Lung (tissue), 17 donors: ENCODE measurements at places on chromosomes 11 and 22. TPM values are rescaled to one million over a fixed set of nuclear protein-coding genes. Genes with fewer than 3 reads are reported as not detected.

ZNF70 gene
- total RNA-seq = 6.9 TPM

OR4D5 gene
- not detected for total RNA-seq

KRTAP5-1 gene
- not detected for total RNA-seq

OR8G5 gene
- 0.34 TPM for total RNA-seq

DRICH1 gene
- 0.82 TPM for total RNA-seq

OR4A16 gene
- total RNA-seq = not detected

SCGB1D2 gene
- not detected for total RNA-seq

OR5AN1 gene
- total RNA-seq = 0.03 TPM

DNA sequence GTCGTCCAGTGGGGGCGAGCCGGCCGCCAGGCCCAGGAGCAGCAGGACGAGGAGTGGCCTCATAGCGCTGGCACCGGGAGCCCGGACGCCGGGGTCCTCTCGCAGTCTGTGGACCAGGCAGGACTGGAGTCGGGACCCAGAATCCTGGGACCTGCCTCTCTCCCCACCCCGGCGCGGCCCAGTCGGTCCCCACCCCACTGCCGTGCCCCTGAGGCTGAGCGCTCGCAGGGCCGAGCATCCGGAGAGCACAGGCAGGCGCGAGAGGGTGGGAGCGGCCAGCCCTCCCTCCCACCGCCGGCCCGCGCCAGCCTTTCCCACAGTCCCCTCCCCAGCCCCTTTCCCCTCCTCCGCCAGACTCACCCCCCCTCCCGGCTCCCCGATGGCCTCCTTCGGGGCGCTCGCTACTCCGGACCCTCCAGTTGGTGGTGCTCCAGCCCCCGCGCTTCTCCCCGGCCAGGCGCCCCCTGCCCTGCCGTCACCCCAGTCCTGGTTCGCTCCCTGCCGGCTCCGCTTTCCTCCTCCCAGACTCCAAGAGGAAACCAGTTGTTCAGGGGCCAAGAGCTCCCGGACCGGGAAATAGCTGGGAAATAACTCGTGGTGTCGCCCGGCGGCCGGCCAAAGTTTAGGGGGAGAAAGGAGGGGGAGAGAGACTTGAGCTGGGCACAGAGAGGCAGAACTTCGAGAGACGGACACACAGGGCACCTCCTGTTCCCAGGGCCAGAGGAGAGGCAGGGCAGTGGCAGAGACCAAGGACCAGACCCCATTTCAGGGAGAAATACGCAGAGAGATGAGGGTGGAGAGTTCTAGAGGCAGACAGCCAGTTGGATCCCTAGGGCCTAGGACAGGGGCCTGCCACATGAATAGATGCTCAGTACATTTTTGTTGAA lies at the start of gene C1QTNF5:
Gene C1QTNF5, minus strand, starts transcription at position 549 of the 887 bp plus-strand sequence. Its CDS starts 486 bp downstream, at position 63.
- peak within 1 kb of the TSS; percentile 90 for H3K27ac ChIP-seq
- H3K36me3 ChIP-seq = no peaks in the 10 kb centered on the region
- peak; percentile 95 for DNase-seq
- H3K4me3 ChIP-seq = peak within 1 kb of the TSS; percentile 52
- no peaks in the 10 kb centered on the region for H3K27me3 ChIP-seq

DNA sequence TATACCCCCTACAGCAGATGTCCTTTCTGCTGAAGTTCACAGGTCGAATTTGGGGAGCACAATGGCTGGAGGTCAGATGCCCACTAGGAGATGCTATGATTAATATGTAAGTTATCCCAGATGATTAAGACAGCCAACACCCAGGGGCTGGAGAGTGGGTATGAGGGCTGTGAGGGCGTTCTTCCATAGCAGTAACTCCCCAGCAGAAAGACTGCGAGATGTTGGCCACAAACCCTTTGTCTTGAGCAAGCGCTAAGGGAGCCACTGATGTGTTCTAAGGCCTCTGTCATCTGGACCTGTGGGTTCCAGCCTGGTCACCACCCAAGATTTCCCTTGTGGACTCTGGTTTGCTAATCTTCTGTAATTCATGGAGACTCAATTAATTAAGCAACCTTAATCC lies 77.6 kb downstream of the BMAL1 start:
- H3K27ac ChIP-seq = no peak overlapping the region
- no peak for DNase-seq
- no peak overlapping the region for H3K4me3 ChIP-seq
- H3K4me1 ChIP-seq = peaks cover 3% of the 10 kb centered on the region
- H3K27me3 ChIP-seq = no peaks in the 10 kb centered on the region

GRCh38 chr11:12827929-12828812 lies 153.9 kb downstream of the TEAD1 start:
- H3K4me1 ChIP-seq = peaks cover 14% of the 10 kb centered on the region
- H3K36me3 ChIP-seq = no peaks in the 10 kb centered on the region
- H3K4me3 ChIP-seq = peak overlapping the region; percentile 5
- DNase-seq = peak; percentile 94
- H3K27ac ChIP-seq = peak overlapping the region; percentile 90

DNA sequence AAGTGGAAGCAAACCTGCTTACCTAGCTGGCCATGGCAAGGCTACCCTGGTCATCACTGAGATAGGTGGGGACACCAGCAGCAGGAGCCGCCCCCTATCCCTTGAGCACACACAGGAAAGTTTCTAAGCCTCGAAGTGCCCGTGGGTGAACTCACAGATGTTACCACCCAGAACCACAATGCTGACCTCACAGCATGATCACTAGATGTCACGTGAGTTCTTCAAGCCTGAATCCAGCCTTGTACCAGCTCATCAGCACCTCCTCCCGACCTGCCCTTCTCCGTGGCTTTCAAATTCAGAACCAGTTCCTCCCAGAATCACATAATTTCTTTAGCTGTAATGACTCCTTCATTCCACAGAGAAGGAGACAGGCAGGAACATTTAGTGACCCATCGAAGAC lies 24.7 kb upstream of the TIMP3 start:
- H3K27ac ChIP-seq = no peak overlapping the region
- H3K36me3 ChIP-seq = no peaks in the 10 kb centered on the region
- no peak overlapping the region for H3K4me3 ChIP-seq
- H3K27me3 ChIP-seq = no peaks in the 10 kb centered on the region
- DNase-seq = no peak

DNA sequence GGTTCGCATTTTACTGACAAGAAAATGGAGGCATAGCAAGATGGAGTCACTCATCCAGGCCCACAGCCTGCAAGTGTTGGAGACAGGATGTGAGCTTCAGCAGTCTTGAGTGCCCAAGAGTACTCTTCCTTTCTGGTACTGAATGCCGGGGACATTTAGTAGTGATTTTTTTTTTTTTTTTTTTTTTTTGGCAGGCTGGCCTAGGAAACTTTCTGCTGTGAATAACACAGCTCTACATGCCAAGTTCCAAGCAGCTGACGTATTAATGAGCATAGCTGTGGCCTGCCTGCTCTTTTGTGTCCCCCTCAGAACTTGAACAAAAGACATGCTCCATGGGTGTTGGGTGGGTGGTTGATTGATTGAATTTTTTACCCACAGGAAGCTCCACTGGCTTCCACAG lies 195.5 kb upstream of the CADM1 start:
- H3K27me3 ChIP-seq = no peaks in the 10 kb centered on the region
- H3K27ac ChIP-seq = no peak overlapping the region

GRCh38 chr11:6443269-6444003 lies 2.6 kb upstream of the HPX start:
- no peaks in the 10 kb centered on the region for H3K27me3 ChIP-seq
- H3K4me1 ChIP-seq = no peaks in the 10 kb centered on the region
- DNase-seq = peak; percentile 49
- no peak overlapping the region for H3K27ac ChIP-seq

DNA sequence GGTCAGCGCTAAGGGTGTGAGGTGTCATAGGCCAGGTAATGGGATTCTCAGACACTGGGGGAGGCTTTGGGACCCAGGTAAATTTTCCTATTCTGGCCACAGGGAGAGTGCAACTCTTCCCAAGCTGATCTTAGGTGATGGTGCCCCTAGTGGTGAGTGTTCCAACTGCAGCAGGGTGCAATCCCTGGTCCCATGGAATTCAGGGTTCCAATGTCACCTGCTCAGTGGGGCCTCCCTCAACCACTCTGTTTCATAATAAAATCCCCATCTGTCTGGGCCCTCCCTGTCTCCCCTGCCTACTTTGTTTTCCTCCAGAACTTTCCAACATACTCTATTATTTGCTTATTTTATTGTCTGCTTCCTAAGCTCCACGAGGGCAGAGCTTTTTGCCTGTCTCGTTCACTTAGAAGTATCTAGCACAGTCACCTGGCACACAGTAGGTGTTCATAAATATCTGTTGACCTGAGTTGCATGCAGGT lies 2.9 kb upstream of the SGSM1 start:
- no peak for DNase-seq
- no peaks in the 10 kb centered on the region for H3K36me3 ChIP-seq
- no peaks in the 10 kb centered on the region for H3K27me3 ChIP-seq
- no peak overlapping the region for H3K27ac ChIP-seq
- no peak overlapping the region for H3K4me3 ChIP-seq
- no peaks in the 10 kb centered on the region for H3K4me1 ChIP-seq

GRCh38 chr22:17563936-17564391 lies 666 bp downstream of the SLC25A18 start:
- DNase-seq = peak; percentile 44
- H3K4me3 ChIP-seq = no peak overlapping the region
- no peaks in the 10 kb centered on the region for H3K36me3 ChIP-seq
- no peaks in the 10 kb centered on the region for H3K27me3 ChIP-seq
- peak overlapping the region; percentile 84 for H3K27ac ChIP-seq
- H3K4me1 ChIP-seq = no peaks in the 10 kb centered on the region

- H3K27me3 ChIP-seq = no peaks in the 10 kb centered on the region
- peaks cover 5% of the 10 kb centered on the region for H3K4me1 ChIP-seq
- no peaks in the 10 kb centered on the region for H3K36me3 ChIP-seq
- H3K4me3 ChIP-seq = no peak overlapping the region
Observed at GRCh38 chr11:96322775-96323641, 20.0 kb downstream of the MAML2 start.

- no peak overlapping the region for H3K27ac ChIP-seq
- H3K4me3 ChIP-seq = no peak overlapping the region
- no peaks in the 10 kb centered on the region for H3K4me1 ChIP-seq
- H3K36me3 ChIP-seq = no peaks in the 10 kb centered on the region
- no peaks in the 10 kb centered on the region for H3K27me3 ChIP-seq
- DNase-seq = no peak
Observed at GRCh38 chr11:85589373-85589772, 37.8 kb downstream of the DLG2 start.

DNA sequence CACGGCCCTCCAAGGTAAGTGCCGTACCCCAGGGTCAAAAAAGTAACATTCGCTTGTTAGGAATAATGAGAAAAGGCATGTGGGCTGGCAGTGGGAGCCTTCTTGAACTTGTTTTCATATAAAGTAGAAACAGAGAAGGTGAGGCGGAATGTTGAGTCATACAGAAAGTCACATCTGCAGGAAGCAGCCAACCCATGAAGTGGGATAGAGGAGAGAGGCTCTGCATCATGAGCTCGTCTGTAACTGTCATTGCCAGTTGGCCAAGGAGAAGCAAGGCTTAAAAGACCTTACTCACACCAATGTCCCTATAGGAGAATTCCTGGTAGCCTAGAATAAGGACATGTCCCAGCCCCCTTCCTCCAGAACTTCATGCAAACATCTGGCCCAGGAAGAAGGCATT lies 253.3 kb downstream of the BUD13 start:
- H3K4me3 ChIP-seq = no peak overlapping the region
- no peaks in the 10 kb centered on the region for H3K36me3 ChIP-seq
- no peak overlapping the region for H3K27ac ChIP-seq
- no peaks in the 10 kb centered on the region for H3K27me3 ChIP-seq
- DNase-seq = no peak

DNA sequence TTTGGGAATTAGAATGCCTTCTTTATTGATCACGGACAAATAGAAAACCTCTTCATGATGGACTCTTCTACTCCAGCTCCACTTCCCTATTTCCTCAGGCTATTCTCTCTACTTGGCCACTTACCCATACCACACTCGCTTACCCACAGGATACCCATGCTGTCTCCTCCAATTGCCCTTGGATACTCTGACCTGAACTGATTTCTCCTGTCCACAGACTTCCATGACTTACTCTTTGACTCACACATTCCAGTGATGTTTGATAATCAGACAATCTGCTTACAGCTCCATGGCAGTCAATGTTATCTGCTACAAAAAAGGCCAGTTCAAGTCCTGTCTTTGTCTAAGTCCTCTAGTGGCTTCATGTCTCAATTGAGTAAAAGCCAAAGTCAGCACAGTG lies 292.0 kb upstream of the CTSC start:
- no peak overlapping the region for H3K4me3 ChIP-seq
- no peaks in the 10 kb centered on the region for H3K27me3 ChIP-seq
- H3K4me1 ChIP-seq = no peaks in the 10 kb centered on the region
- no peaks in the 10 kb centered on the region for H3K36me3 ChIP-seq

- H3K36me3 ChIP-seq = no peaks in the 10 kb centered on the region
- H3K4me1 ChIP-seq = peaks cover 32% of the 10 kb centered on the region
- DNase-seq = peak; percentile 73
- H3K27me3 ChIP-seq = no peaks in the 10 kb centered on the region
- no peak overlapping the region for H3K4me3 ChIP-seq
Observed at GRCh38 chr11:15773476-15774387, 582.6 kb downstream of the SOX6 start.
